ENCODE measurements at places on chromosomes 7 and 10.

DNA sequence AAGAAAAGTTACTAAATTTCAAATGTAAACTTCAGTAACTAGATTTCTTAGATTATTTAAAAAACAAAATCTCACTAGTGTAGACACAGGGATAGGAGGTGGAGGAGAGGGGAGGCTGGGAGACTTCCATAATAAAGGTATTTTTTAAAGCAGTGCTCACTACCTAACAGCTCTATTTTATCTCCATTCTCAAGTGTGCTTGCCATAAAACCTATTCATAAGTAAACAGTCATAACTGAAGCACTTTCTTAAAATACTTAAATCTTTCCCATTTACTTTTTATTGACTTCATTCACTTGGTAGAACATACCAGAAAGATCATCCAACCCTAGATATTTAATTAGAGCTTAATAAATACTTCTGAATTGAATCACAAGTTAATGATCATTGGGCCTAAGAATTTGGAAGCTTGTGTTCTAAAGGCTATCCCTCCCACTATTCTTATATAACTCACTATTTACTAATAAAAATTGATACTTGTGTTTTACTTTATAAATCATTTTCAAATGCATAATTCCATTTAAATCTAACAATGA, 107.4 kb downstream of the SNX13 start:
- DNase-seq: no peak

DNA sequence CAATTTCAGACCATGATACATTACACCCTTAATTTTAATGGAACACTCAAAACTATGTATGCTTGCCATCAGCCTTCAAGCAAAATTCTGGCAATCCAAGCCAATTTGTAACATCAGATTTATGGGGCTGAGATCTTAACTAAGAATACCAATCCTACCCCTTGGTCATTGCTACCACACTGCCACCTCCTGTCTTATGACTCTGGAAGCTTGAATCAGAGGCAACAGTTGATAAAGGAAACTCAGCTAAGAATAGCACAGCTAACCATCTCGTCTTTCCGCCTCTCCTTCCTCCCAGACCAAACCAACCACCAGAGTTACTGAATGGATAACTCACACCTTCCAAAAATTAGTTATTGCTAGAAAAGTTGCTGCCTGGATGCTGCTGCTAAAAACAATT, 7.4 kb downstream of the IGF2BP3 start:
- DNase-seq: no peak

DNA sequence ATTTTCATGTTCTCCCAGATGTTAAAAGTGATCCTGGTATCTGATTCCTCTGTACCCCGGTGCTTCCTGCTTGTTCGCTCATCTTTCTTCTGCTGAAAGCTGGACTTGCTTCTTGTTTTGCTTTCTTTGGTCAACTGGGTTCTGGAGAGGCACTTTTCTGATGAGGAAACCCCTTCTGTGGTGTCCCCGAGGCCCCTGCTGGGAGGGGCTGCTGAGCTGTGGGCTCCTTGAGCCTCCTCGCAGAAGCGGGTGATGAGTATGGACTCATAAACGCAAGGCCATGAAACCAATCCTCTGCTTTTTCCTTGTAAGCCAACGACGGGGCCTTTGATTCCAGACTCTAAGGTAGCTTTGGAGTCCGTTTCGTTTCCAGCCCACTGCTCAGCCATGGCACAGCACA, 7.8 kb downstream of the WIPI2 start:
- DNase-seq: no peak

- DNase-seq: no peak
Observed at GRCh38 chr7:148286150-148286549, 304.4 kb upstream of the C7orf33 start.

DNA sequence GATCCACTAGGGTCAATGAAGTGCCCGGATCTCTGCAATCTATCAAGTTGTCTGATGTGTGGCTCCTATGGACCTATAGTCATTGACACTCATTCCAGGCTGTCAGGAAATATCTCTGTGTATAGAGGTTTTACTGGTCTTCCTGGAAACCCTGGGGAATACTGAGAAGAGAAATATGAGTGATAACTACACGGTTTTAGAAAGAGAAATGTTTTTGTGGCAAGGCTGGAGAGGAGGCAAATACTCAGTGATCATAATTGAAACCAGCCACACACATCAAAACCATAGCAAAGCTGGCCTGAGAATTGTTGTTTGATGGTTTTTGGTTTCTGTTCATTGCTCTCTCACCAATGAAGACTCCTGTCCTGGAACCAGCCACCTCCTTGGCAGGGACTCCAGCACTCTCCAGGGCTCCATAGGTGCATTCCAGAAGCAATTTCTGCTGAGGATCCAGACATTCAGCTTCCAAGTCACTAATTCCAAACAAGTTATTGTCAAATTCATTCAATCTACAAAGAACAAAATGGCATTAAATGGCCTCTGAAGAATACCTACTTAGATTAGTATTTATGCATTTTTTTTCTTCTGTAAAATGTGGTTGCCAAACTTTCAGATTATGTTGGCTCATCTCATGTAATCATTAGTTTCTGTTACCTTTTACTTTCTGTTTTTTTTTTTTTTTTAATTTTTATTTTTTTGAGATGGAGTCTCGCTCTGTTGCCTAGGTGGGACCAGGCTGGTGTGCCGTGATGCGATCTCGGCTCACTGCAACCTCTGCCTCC, 108.6 kb upstream of the ABI1 start:
- DNase-seq: no peak

DNA sequence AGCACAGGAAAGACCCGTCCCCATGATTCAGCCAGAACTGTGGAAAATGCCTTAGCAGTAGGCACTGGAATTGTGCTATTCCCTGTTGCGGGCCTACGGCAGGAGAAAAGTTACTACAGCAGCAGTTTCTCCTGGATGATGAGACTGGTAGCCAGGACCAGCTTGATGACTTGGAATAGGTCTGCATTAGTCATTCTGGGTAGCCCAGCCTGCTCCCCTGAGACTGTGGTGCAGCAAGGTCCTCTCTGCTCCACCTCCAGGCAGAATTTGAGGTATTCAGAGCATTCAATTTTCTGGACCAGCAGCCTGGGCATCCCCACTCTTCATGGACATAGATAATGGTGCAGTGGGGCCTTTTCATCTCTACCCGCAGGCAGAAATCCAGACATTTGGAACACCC, 490.0 kb downstream of the SH2D4B start:
- DNase-seq: no peak

DNA sequence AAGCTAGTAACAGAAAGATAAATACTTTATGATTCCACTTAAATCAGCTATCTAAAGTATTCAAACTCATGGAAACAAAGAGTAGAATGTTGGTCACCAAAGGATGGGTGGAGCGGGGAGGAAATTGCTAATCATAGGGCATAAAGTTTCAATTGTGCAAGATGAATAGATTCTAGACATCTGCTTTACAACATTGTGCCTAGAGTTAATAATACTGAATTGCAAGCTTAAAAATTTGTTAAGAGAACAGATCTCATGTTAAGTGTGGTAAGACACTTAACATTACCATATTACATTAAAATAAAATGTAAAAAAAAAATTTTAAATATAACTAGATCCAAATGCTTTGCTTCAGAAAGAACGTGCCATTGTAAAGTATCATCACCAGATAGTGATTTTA, 411.1 kb upstream of the MBL2 start:
- no peak for DNase-seq

DNA sequence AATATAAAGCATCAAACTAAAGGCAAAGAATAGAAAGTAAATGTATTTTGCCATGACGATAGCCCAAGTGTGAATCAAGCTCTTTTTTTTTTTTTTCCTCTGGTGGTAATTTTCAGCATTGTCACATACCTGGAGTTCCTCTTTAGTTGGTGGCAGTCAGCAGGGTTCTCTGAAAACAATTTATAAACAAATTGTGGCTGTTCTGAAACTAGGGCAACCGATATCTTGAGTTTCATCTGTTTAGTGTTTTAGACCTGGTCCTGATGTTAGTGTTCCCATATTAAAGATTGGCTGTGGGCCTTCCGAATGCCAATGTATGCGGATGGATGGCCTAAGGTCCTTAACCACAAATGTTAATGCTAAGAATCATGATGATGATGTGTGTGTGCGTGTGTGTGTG, 713.1 kb downstream of the GATA3 start:
- DNase-seq: no peak

DNA sequence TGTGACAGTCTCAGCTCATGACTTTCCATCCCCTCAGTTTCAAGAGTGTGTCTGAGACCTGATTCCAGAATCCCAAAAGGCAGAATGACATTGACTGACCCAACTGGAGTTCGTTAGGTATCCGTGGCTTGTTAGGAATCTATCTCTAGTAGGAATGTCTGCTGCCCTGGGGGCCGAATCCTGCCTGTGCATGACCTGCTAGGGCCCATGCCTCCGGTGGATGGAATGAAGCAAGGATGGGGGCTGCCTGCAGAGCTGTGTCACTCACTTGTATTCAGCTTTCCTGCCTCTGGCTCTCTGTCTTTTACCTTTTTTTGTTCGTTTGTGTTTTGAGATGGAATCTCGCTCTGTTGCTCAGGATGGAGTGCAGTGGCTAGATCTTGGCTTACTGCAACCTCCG, 129.5 kb downstream of the SDK1 start:
- DNase-seq: no peak

GRCh38 chr7:69078997-69079769, 519.1 kb upstream of the AUTS2 start:
- DNase-seq: no peak

DNA sequence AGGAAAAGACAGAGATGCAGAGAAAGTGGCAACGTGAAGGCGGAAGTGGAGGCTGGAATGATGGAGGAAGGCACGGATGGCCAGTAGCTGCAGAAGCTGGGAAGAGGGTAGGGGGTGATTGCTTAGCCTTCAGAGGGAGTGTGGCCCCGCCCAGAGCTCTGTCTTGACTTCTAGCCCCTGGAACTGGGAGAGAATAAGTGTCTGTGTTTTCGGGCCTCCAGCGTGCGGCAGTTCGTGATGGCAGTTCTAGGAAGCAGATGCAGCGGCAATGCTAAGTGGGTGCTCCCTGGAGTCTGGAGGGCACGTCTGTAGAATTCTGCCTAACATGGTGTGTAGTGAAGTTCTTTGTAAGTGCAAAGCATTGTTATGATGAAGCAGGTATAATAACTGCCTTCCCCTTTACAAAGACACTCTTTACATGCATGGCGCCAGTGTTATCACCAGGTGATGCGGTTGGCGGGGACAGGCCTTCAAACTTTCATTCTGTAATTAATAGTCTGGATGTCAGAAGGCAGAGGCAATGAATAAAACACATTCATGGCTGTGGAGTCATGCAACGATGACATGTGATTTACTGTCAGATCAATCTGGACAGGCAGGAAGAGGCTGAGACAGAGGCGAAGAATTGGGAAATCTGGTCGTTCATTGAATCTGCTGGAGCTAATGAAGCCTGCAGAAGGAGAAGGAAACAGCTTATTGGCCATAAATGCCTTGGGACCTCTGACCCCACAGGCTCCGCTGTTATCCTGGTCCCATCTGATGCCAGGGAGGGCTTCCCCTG, 228.6 kb downstream of the GLRX3 start:
- no peak for DNase-seq

- DNase-seq: no peak
Observed at GRCh38 chr7:158816271-158816670, 13.0 kb downstream of the ESYT2 start.

GRCh38 chr7:65251851-65252620, 121.6 kb upstream of the ZNF92 start:
- peak; percentile 39 for DNase-seq

- no peak for DNase-seq
Observed at GRCh38 chr7:157211690-157212089, 73.0 kb downstream of the UBE3C start.

DNA sequence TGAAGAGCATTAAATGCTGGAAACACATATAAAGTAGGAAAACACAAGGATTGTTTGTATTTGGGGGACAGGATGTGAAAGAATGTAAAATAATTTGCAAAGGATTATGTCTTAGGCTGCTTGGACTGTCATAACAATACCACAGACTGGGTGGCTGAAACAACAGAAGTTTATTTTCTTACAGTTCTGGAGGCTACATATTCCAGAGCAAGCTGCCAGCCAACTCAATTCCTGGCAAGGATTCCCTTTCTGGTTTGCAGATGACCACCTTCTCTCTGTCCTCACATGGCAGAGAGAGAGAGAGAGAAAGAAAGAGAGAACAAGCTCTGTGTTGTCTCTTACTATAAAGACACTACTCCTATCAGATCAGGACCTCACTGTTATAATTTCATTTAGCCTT, 8.8 kb upstream of the LAMB4 start:
- DNase-seq: peak; percentile 69

GRCh38 chr7:26593896-26594295, 270.5 kb downstream of the SKAP2 start:
- DNase-seq: no peak

- no peak for DNase-seq
Observed at GRCh38 chr10:89173075-89173474, 34.0 kb downstream of the CH25H start.

DNA sequence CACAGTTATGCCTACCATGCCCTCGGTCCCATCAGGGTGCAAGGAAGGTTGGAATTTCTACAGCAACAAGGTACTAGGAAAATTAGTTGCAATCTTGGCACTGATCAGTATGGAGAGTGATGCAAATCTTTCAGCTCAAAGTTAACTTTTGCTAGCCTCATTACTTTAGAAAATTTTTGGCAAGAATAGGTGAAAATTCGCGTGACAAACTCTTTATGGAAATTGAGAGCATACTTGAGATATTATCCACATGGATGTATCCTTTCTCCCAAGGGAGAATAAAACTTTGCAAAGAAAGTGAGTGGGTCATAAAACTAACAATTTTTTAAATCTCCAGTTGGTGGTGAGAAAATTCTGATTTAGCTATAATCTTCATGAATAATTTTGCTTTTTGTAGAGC, 71.1 kb upstream of the SLC39A12 start:
- DNase-seq: no peak

GRCh38 chr7:102992938-102993717, 80.3 kb downstream of the LRRC17 start:
- DNase-seq: no peak

GRCh38 chr10:127029061-127029460, 123.8 kb downstream of the DOCK1 start:
- no peak for DNase-seq

GRCh38 chr7:42227936-42228591, 8.9 kb downstream of the GLI3 start:
- no peak for DNase-seq

- peak; percentile 80 for DNase-seq
Observed at GRCh38 chr7:27176524-27176845, 2.4 kb upstream of the HOXA10 start.

GRCh38 chr7:73992101-73992562, 35.8 kb upstream of the ELN start:
- DNase-seq: no peak

DNA sequence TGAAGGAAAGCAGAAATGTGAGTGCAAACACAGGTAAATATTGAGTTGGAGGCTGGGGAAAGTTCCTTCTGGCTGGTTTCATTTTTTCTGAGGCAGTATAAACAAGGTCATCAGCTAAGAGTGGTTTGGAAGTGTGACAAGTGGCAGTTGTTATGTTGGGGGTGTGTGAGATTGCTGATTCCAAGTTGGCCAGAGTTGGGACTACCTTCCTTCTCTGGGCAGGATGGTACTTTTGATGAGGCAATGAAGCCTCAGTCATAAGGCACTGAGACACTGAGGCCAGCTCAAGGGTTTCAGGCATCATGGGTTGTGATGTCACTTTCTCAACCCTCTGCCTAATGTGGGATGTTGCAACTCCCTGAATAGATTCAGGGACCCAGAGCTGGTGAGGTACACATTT, 8.2 kb upstream of the PTTG1IP2 start:
- DNase-seq: no peak
